Subcutaneous adipose tissue (tissue), 4 donors: ENCODE measurements at places on chromosomes 12 and 14. TPM values are rescaled to one million over a fixed set of nuclear protein-coding genes. Genes with fewer than 3 reads are reported as not detected.

The HNF1A gene
- not detected for total RNA-seq

The ASB2 gene
- total RNA-seq, result not detected

The PLEKHG7 gene
- total RNA-seq, result not detected

The HEBP1 gene
- 75.0 TPM for total RNA-seq

The VASH1 gene
- total RNA-seq, result 6.2 TPM

The OR8S1 gene
- not detected for total RNA-seq

The BCL11B gene
- 0.88 TPM for total RNA-seq

The KDM2B gene
- 22.6 TPM for total RNA-seq

The MNAT1 gene
- 71.4 TPM for total RNA-seq

The TAS2R8 gene
- total RNA-seq, result not detected

The TOMM20L gene
- not detected for total RNA-seq

The KLHL33 gene
- 3.4 TPM for total RNA-seq

The ERC1 gene
- total RNA-seq, result 40.3 TPM

The EMP1 gene
- total RNA-seq, result 670 TPM

The MFAP5 gene
- 563 TPM for total RNA-seq

The MDM1 gene
- total RNA-seq, result 15.6 TPM

The TSPAN19 gene
- 0.49 TPM for total RNA-seq

The KCNK10 gene
- not detected for total RNA-seq

The IFNG-AS1 gene
- total RNA-seq, result not detected

The RIMBP2 gene
- total RNA-seq, result not detected

The DLGAP5 gene
- 1.3 TPM for total RNA-seq

The SDS gene
- not detected for total RNA-seq

The GPR84 gene
- total RNA-seq, result not detected

The INHBC gene
- total RNA-seq, result not detected

The FAIM2 gene
- not detected for total RNA-seq

The ANO4 gene
- total RNA-seq, result not detected

The PCNX1 gene
- 72.2 TPM for total RNA-seq

The GPRC5D gene
- not detected for total RNA-seq

The PTHLH gene
- not detected for total RNA-seq

The LRFN5 gene
- total RNA-seq, result 2.3 TPM

The CNTN1 gene
- total RNA-seq, result 1.1 TPM

The NDRG2 gene
- 125 TPM for total RNA-seq

The CHGA gene
- total RNA-seq, result not detected

The TMEM120B gene
- total RNA-seq, result 2.7 TPM

The C12orf54 gene
- total RNA-seq, result not detected

The ATP5MC2 gene
- 237 TPM for total RNA-seq

The ALG10 gene
- 8.6 TPM for total RNA-seq

The CLEC6A gene
- not detected for total RNA-seq

The TAS2R19 gene
- 5.7 TPM for total RNA-seq

The GOLGA5 gene
- 37.7 TPM for total RNA-seq

The SERPINA1 gene
- total RNA-seq, result 10.4 TPM

The ASCL4 gene
- total RNA-seq, result not detected

The POLE gene
- 29.4 TPM for total RNA-seq

The C1R gene
- 273 TPM for total RNA-seq
